ENCODE measurements at places on chromosomes 5 and 9. TPM values are rescaled to one million over a fixed set of nuclear protein-coding genes. Genes with fewer than 3 reads are reported as not detected.

GRCh38 chr5:164951570-164951969 lies 1446.2 kb downstream of the MAT2B start:
- no peak for DNase-seq

RAPGEF6 gene
- total RNA-seq = 95.2 TPM

PKD2L2 gene
- not detected for total RNA-seq

CDC25C gene
- 4.4 TPM for total RNA-seq

GRCh38 chr5:98570010-98570409 lies 203.5 kb upstream of the RGMB start:
- no peak for DNase-seq

NR2F1 gene
- total RNA-seq = 64.5 TPM

DNA sequence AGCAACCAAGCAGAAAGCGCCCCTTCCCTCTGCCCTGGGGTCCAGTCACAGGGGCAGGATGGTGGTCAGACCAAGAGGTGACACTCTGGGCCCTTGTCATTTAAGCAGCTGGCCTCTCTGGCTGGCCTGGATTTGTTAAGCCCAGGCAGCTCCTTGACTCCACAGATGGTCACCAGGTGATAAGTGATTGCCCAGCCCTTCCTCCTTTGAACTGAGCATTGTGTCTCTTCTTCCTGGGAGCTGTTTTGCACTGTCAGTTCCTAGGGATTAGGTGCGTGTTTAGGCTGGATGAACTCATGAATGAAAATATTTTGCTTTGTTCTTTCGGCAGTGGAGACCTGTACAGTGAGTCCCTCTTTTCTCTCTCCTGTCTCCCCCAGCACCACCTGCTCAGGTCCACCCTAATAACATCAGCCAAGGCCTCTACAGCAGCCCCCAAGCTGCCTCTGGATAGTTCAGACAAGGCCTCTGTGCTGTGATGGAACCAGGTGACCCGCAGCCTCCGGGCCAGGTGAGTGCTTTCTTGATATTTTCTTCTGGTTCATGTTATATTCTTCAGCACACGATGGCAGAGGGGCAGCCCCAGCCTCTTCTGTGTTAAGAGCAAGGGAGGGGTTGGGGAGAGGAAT lies 139.7 kb upstream of the PITX1 start:
- no peak for DNase-seq

GRCh38 chr9:81578606-81579005 lies 110.7 kb downstream of the TLE1 start:
- no peak for DNase-seq

GRCh38 chr9:126745574-126746411 lies 59.0 kb upstream of the ZBTB43 start:
- DNase-seq = no peak

GRCh38 chr9:21781656-21782055 lies 20.8 kb upstream of the MTAP start:
- DNase-seq = no peak

IFNK gene
- not detected for total RNA-seq

- no peak for DNase-seq
These were observed 47.4 kb upstream of the BARX1 start for GRCh38 chr9:94002316-94003140.

KCNIP1 gene
- total RNA-seq = 82.4 TPM

SPATA31D4 gene
- total RNA-seq = not detected

PRSS3 gene
- 11.5 TPM for total RNA-seq

ZNF366 gene
- 3.6 TPM for total RNA-seq

DNA sequence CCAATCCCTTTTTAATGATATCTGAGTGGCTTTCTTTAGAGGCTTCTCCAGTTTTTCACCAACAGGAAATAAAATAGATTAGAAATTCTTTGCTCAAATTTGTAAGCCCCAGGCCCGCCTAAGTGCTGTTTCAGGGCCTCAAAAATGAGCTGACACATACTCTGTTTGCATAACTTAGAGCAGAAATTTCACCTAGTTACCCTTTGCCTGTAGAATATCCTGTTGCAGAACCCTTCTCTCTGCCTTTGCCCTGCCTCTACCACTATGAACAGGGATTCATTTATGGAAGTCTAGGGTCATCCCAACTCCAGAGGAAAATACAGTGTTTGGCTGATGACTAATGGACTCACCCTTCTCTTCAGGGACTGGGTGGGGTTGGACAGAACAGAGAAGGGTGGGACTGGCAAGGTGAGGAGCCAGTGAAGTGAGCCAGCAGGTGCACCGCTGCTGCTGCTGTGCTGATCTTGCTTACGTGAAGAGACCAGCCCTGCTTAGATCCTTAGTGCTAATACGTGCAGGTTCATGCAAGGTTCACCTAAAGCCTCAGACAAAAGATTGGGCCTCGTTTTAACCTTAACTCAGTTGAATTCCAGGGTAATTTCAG lies 22.8 kb downstream of the OSTF1 start:
- DNase-seq = no peak

KIF2A gene
- total RNA-seq = 169 TPM

TENT4A gene
- total RNA-seq = 14.1 TPM

DNA sequence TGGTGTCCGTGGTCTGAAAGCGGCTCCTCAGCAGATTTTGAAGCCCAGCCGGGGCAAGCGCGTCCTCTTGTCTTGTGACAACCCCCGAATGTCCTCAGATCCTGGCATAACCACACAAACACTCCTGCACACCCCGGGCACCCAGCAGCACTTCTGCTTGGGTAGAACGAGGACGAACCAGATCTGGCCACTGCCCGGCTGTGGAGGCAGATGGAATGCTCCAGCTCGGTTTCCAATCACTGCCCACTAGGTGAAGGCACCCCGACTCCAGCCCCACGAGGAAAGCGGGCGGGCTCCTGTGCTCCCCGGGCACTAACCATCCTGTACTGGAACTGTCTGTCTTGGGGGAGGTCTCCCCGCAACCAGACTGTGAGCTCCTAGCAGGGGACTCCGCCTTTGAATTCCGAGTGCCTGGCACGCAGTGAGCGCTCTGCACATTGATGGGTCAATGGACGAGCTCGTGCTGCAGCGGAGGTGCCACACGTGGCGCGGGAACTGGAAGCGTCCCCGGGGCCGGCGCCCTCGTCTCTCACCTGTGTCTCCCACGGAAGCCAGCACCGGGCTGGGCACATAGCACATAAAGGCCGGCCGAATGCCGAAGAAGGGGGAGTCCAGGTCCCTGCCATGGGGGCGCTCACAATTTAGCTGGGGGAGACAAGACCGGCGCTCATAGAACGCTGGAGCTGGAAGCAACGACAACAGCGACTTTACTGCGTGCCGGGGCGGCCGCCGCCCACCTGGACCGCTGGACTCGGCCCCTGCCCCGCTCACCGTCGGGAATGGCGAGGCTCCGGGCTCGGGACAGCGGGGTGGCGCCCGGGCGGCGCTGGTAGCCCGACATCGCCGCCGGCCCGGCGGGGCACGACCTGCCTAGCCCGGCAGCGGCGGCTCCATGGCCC lies 608 bp downstream of the ENTR1 start:
- no peak for DNase-seq

Data from spinal cord (tissue), 10 donors.